ENCODE measurements at places on chromosomes 1 and 21.

DNA sequence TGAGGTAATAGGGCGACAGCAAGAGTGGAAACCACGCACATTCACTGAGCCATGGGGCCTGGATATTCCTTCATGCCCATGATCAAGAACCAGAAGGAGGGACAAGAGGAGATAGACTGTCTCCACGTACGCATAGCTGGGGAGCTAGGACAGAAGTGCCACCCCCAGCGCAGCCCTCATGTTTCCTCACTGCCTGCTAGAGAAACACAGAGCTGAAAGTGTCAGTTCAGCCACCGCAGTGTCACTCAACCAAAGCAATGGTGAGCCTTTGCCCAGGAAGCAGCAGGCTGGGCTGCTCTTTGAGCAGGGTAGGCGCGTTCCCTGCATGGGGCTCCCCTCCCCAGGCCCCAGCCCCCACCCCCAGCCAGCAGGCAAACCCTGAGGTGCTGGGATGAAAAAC is 68.5 kb downstream of the STUM start:
- DNase-seq = no peak

DNA sequence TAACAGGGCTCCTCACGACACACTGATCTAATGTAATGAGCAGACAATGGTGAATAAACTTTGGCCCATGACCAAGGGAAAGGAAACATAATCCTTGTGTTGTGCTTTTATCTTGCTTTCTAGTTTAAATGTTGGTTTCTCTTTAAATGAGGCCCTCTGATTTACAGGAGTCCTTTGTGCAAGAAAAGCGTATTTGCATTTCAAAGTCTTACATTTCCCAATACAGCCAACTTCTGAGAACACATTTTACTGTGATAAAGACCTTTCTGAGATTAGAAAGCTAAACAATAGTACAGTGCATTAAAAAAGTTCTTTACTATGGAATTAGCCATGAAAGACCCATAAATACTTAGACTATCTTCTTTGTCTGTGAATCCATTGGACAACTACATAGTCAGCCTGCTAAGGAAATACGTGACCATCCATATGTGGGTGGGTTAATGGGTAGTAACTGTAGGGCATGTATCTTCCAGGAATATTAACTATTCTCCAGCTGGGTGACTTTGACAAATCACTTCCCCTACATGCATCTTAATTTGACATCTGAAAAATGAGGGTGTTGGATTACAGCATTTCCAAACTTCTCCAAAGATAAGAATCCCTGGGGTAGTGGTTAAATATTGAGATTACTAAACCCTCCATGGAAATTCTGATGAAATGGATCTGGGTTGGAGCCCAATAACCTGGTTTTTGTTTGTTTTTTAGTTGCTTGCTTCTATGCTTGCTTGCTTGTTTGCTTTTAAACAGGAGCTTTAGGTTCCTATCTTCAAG is 50.3 kb upstream of the USP1 start:
- DNase-seq = peak; percentile 8

GRCh38 chr1:147264158-147264768 is 21.8 kb downstream of the CHD1L start:
- DNase-seq = peak; percentile 55

DNA sequence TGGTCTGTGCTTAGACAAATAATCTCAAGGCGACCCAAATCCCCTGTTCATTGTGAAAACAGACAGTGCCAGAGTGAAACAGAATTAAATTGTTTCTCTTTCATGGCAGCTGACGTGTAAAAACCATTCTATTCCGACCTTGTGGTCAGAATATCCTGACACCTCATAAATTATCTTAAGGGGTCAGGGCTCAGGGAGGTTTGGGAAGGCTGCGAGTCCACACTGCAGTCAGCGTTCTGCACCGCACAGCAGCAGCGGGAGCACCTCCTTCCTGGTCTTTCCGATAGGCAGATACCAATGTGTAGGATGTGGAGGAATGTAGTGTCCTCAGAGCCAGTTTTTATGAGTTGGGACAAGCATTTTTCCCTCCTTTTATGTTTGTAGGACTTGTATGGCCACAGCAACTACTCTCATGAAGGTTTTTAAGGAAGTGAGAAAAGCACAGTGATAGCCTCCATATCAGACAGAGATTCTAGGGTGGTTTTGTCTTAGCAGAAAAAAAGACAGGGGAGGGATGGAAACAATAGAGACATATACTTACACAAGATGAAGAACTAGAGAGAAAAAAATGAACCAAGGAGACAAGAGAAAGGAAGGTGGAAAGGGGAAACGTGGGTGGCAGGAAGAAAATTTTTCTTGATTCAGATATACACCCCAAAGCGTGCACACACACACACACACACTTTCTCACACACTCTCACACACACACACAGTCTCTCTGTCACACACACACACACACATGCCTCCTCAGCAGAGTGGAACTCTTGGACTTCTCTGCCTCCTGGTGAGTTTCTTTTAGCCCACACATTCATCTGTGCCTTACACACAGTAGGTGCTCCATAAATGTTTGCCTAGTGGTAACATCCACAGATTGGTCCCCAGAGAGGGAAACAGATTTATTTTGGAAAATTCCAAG is 68.6 kb downstream of the NTMT2 start:
- peak; percentile 28 for DNase-seq

GRCh38 chr1:7659514-7659913 is 111.6 kb upstream of the VAMP3 start:
- DNase-seq = no peak

DNA sequence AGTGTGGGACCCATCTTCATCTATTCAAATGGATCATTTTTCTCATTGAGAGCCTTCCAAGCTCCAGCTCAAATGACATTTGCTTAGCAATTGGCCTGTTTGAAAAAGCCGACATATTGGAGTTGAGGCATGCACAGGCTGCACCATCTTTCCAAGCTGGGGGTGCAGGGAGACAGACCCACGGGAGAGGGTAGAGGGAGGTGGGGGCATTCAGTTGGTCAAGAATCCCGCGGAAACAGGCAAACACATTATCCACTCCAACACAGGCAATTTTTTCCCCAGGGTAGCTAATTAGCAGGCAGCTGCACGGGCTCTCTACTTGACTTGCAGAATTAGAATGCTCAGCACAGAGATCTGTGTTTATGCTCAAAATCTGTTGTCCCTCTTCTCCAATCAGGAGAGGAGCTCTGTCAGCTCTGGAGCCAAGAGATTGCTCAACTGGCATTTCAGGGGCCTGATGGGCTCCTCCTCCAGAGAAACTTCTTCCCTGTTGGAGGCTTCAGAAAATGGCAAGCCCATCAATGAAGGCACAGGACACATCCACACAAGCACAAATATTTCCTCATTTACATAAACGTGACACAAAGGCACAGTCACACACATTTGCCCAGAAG is 267.8 kb downstream of the FOXD2 start:
- DNase-seq = no peak

GRCh38 chr1:158177700-158178450 is 2.8 kb upstream of the CD1D start:
- peak; percentile 51 for DNase-seq

- no peak for DNase-seq
Observed at GRCh38 chr1:207218512-207219362, 102.7 kb upstream of the CD55 start.

- DNase-seq = no peak
Observed at GRCh38 chr21:16310176-16310575, 580.4 kb downstream of the USP25 start.

- DNase-seq = no peak
Observed at GRCh38 chr1:156423422-156424352, 54.7 kb downstream of the RHBG start.

- DNase-seq = no peak
Observed at GRCh38 chr1:209503196-209503595, 80.3 kb upstream of the CAMK1G start.

DNA sequence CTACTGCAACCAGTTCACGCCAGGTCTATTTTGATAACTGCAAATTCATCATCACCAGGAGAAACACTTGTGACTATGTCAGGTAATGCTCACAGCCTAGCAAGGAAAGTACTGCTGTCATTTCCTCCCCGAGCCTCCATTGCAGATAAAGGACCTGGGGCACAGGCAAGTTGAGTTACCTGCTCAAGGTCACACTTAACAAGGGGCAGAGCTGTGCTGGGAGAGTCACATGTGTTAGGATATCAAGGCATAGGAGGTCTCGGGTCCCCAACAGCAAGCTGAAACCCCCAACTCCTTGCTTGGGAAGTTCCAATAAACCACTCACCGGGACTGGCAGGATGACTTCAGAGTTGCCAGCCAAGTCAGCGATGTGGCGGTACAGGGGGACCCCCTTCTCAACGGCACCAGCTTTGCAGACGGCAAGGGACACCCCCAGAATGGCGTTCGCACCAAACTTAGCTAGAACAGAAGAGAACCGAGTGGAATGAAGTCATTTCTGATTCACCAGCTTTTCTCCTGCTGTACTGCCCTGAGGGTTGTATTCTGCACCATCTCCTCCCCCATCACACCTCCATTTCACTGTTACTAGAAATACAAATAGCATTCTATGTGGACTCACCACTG is 11.6 kb downstream of the ENO1 start:
- DNase-seq = no peak

- DNase-seq = no peak
Observed at GRCh38 chr1:24321126-24321525, 2.0 kb downstream of the GRHL3 start.

- no peak for DNase-seq
Observed at GRCh38 chr1:24759492-24759891, 14.2 kb downstream of the CLIC4 start.

DNA sequence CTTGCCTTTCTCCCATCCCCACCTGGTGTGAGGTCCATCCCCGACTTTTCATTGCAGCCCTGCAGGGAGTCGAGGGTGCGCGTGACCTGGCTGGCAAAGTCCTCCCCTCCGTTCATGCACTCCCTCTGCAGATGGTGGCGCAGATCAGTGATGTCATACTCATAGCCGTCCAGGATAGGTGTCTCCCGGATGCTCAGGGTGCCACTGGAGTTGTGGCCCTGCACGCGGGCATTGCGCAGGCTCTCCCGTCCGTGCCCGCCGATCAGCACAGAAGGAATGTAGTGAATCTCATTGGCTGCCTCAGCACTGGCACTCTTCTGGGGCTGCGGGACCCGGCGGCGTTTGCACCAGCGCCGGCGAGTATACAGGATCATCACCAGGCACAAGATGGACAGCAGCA is 132.1 kb downstream of the ASTN1 start:
- DNase-seq = no peak

GRCh38 chr1:160811147-160811546 is 15.2 kb downstream of the LY9 start:
- DNase-seq = no peak

GRCh38 chr1:150843474-150843873 is 32.9 kb downstream of the ARNT start:
- DNase-seq = no peak

- DNase-seq = peak; percentile 68
Observed at GRCh38 chr1:33338440-33339211, 17.7 kb upstream of the A3GALT2 start.

DNA sequence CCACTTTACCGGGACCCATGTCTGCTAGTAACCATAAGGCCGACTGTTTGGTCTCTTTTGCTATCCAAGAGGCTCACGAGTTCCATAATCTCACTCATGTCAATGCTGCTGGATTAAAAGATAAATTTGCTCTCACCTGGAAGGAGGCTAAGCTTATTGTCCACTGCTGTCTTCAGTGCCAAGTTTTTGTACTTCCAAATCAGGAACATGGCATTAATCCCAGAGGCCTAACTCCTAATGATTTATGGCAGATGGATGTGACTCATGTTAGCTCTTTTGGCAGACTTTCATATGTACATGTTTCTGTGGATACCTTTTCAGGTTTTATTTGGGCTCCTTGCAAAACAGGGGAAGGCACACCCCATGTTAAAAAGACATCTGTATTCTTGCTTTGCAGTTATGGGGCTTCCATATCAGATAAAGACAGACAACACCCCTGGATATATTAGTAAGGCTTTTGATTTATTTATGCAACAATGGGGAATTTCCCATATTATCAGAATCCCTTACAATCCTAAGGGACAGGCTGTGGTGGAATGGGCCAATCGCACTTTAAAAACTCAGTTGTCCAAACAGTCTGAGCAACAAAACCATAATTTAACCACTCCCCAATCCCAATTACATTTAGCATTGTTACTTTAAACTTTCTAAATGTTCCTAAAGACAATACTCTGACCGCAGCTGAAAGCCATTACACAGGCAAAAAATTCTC is 162.7 kb downstream of the IER5 start:
- peak; percentile 68 for DNase-seq

DNA sequence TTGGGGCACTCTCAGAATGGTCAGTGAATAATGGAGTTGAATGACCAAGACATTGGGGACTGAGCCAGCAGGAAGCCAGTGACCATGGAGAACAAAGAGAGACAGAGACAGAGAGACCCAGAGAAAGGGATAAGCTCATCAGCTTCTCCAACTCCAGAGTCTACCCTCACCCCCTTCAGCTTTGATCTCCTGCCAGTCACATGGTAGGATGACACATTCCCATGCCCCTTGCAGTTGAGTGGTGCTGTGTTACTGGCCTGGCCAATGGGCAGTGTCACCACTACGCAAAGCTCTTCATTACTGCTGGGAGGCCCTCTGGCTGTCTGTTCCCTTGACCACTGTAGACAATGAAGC is 643.5 kb downstream of the AJAP1 start:
- DNase-seq = no peak

- DNase-seq = no peak
Observed at GRCh38 chr1:93152835-93153234, 27.4 kb downstream of the TMED5 start.

DNA sequence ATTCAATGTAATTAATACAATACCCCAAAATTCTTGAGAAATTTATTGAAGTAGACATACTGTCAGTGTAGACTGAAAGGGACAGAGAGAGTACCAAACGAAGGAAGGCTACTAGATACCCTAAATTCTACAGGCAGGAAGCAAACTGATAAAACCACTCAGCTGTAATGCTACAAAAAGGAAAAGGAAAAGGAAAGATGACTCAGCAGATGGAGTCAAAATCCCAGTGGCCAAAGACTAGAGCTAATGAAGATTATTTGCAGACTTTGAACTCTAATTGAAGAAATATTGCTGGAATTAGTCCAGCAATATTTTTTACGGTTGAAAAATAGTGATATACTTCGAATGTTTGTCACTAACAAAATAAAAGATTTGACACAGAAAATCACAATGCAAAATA is 671.9 kb downstream of the BRINP3 start:
- DNase-seq = no peak

- no peak for DNase-seq
Observed at GRCh38 chr21:34511181-34511580, 829 bp downstream of the KCNE1 start.

DNA sequence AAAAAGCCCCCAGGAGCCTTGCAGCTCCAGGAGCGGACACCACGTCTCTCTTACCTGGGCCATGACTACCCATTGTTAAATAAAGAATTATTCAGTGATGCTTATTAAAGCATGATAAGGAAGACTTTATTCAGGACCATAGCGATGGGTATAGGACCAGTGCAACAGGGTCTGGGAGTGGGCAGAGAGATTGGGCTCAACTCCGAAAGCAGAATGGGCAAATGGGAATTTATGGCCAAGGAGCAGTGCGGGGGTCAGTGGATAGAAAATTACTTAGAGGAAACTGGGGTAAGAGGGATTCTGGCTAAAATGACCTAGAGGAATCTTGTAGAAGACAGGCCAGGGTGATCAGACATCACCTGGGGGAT is 580 bp upstream of the ATP5PO start:
- DNase-seq = no peak

Measured in fibroblast of skin of right quadriceps (primary cell).